Right renal cortex interstitium (tissue), 3 donors: ENCODE measurements at places on chromosomes 1 and 21.

GRCh38 chr1:177181280-177181630 lies 10.5 kb downstream of the BRINP2 start:
- DNase-seq: no peak

DNA sequence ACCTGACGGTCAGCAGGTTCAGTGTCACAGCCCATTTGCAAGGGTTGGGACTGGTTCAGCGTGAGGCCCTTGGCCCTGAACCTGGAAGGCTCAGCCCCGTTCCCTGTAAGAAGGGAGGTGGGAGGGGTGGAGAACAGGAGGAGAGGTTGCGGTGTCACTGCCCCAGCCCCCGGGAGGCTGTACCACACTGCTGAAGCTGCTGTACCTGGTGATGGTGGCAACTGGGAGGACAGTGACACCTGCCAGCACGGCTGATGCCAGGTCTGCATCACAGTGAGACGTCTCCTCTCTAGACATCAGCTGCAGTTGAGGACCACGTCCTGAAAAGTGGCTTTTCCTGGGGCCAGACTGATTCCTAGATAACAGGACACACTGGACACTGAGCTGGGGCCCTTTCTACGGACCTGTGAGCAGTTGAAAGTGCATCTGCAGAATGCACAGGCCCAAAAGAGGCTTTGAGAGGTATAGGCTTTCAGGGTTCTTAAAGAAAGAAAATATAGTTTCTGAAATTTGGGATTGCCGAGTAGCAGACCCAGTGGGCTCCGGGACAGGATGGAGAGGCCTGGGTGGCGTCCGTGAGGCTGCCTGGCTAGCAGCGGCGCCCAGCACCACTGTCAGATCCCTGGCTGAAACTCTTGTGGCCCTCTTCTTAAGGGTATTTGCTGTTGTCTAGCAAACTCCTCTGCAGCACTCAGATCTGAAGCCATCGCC lies 47.7 kb downstream of the COQ8A start:
- DNase-seq: no peak

DNA sequence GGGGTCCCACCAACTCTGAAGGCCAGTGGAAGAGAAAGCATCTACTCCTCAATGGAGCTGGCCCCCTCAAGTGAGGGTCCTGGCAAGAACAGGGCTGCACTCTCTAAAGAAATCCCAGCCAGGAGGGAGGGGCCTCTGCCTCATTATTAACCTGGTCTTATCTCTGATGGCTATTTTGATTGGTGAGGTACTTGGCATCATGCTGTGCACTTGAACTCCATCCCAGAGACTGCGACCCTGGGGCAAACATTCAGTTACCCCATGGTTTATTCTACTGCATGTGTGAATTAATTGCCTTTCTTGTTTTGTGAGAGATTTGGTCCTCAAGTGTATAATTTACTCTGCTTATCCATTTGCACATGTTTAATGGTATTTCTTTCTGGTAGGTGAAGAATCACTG lies 55.0 kb upstream of the ETV3 start:
- DNase-seq: no peak

DNA sequence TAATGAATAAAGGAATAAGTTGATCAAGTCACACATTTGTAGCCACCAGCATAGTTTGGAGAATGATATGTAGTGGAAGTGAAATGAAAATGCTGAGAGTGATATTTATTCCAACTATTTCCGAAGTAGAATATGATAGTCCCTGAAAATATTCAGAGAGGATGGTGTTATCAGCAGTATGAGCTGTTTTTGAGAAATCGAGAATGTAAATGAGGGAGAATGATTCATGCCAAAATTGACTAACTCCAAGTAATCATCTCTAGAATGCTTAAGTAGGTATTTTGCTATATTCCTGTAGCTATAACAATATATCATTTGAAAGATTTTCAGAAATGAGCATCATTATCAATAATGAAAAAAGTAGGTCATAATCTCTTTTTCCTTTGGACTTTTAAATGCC lies 178.9 kb downstream of the PDE4B start:
- DNase-seq: no peak
